ENCODE measurements at places on chromosomes 12 and 14.

GRCh38 chr14:73916324-73916723 is 29.7 kb downstream of the ZNF410 start:
- DNase-seq, result no peak

- DNase-seq, result no peak
These were observed 910 bp upstream of the SRP54 start for GRCh38 chr14:34981743-34982420.

- no peak for DNase-seq
These were observed 860.9 kb upstream of the MDGA2 start for GRCh38 chr14:48536318-48536717.

DNA sequence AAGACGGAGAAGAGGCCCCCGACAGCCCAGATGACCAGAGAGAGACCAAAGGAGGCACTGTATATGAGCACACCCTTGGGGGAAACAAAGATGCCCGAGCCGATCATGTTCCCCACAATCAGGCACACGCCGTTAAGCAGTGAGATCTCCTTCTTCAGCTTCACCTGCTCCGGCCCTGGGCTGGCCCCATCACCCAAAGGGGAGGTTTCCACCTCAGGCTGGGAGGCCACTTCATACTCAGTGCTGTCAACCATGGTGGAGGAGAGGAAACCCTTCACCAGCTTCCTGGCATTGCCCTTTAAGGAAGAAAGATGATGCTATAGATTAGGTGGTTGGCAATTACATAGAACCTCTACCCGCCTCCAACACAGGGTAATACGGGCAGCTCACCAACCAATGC is 2.1 kb downstream of the SLC7A7 start:
- DNase-seq, result no peak

DNA sequence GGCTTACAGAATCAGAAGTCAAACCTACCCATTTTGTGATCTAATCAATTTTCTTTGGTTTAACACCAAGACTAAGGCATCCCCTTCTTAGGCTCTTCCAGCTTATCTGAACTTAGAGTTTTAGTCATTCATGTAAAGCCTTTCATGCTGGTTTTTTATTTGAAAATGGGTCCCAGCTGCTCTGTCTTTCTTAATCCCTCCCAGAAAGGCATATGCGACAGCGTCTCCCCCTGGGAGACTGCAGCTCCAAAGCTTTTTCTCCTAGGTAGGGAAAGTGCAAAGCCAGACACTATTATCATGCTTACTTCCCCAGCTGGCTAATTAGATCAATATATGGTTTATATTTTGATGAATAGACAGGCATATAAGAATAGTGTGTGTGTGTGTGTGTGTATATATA is 96.6 kb upstream of the E2F7 start:
- DNase-seq, result no peak

DNA sequence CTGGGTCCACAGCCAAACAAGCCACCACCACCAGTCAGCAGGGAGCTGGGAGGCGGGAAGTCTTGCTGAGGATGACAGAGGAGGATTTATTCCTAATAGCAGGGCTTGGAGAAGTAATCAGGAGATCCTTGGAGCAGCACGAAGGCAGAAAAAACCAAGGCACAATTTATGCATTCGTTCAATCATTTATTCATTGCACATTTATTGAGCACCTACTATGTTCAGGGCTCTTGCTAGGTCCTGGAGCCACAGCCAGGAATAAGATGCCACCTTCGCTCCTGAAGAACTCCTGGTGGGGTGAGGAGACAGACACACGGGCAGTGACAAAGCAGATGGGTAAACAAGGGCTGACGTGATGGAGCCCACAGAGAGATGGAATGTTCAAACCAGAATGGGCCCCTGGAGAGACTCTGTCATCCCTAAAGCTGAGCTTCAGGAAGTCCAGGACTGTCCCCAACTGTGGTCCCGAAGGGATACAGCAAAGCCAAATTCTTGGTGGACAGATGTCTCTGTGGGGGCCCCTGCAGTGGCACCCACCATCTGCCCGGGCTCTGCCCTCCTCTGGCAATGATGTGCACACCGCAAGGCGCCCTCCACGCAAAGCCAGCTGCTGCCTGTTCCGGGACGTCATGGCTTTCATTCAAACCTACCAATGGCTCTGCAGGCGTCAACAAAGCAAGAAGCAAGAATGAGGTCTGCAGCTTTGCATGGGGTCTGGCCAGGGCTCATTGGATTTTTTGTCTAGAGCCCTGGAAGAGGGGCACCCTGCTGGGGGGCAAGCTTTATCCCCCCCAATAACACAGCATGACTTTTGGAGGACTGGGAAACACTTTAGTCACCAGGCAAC is 3.0 kb upstream of the TESC start:
- DNase-seq, result no peak

DNA sequence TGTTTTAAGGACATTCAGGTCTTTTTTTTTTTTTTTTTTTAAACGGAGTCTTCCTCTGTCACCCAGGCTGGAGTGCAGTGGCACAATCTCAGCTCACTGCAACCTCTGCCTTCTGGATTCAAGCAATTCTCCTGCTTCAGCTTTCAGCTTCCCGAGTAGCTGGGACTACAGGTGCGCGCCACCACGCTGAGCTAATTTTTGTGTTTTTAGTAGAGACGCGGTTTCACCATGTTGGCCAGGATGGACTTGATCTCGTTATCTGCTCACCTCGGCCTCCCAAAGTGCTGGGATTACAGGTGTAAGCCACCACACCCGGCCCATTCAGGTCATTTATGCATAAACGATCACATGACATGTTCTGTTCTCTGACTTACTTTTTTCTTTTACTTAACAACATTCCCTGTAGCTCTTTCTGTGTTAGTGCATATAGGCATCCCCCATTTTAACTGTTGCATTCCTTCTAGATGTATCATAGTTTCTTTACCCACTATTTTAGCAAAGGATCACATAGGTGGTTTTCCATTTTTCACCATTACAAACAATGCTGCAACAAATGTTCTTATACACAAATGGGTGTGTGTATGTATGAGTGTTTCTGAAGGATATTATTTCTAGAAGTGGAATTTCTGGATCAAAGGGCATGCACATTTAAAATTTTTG is 74.2 kb downstream of the ARF6 start:
- no peak for DNase-seq

GRCh38 chr12:59086126-59086525 is 165.8 kb upstream of the LRIG3 start:
- DNase-seq, result no peak

DNA sequence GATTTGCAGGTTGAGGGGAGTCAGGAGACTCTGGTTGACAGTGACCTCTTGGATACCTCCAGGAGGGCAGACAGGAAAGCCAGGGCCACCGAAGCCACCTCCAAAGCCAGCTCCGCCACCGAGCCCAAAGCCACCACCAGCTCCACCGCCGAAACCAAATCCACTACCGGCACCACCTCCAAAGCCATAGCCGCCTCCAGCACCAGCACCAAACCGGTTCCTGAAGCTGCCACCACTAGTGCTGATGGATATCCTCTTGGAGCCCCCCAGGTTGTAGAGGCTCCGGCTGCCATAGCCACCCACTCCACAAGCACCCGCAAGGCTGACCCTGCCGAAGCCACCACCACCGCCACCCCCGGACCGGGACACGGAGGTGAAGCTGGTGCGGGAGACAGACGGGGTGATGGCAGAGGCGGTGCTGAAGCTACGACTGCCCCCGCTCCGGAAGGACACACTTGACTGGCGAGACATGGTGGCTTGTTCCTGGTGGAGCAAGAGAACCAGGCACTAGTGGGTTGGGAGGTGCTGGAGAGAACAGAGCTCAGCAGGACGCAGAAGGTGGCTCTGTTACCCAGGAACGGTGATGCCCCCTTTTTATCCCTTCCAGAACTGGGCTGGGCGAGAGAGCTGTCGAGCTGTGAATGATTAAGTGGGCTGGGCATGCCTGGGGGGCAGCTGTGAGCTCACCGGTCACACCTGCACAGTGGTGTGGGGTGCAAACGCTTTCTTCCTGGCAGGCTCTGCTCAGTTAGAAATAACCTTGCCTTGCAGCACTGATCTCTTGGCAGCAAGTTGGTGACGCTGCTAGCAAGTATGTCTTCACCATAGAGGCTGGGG is at the start of gene KRT5:
TSS of gene KRT5 (minus strand) at position 569 of the 837 bp plus-strand sequence. CDS start at position 471, 98 bp downstream.
- DNase-seq, result no peak

- DNase-seq, result no peak
These were observed 14.7 kb downstream of the STON2 start for GRCh38 chr14:81385419-81385818.

DNA sequence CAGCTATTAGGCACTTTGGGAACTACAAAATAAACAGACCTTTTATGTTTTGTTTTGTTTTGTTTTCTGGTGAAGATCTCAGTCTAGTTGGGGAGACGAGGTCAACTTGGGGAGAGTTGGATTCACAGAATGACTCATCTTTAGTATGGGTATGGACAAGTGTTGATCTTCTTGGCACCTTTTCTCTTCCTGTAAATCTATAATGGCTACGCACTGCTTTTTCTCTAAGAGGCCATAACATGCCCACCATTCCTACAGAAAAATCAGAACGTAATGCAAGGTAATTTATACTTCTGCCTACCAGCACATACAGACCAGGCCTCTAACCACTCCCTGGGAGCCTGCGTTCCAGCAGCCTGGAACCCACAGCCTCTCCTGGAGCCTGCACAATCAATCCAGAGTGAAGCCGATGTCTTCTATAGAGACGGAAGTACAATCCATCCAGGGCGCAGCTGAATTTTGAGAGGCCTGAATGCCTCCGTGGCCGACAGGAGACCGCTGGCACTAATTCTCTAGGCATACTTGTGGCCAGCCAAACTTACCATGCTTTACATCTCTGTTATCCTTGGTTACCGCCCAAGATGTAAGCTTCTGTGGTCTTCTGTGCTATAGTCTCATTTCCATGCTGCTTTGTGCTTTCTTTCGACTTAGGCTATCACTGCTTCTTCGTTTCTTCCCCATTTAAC is 717 bp downstream of the PPHLN1 start:
- DNase-seq, result no peak

DNA sequence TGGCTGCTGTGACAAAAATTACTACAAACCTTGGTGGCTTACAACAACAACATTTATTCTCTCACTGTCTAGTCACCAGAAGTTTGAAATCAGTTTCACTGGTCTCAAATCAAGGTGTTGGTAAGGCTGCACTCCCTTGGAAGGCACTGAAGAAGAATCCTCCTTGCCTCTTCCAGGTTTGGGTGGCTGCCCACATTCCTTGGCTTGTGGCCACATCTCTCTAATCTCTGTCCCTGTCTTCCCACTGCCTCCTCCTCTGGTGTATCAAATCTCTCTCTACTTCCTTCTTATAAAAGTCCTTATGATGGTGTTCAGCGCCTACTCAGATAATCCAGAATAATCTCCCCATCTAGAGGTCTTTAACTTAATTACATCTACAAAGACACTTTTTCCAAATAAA is 31.0 kb downstream of the PLCZ1 start:
- no peak for DNase-seq

DNA sequence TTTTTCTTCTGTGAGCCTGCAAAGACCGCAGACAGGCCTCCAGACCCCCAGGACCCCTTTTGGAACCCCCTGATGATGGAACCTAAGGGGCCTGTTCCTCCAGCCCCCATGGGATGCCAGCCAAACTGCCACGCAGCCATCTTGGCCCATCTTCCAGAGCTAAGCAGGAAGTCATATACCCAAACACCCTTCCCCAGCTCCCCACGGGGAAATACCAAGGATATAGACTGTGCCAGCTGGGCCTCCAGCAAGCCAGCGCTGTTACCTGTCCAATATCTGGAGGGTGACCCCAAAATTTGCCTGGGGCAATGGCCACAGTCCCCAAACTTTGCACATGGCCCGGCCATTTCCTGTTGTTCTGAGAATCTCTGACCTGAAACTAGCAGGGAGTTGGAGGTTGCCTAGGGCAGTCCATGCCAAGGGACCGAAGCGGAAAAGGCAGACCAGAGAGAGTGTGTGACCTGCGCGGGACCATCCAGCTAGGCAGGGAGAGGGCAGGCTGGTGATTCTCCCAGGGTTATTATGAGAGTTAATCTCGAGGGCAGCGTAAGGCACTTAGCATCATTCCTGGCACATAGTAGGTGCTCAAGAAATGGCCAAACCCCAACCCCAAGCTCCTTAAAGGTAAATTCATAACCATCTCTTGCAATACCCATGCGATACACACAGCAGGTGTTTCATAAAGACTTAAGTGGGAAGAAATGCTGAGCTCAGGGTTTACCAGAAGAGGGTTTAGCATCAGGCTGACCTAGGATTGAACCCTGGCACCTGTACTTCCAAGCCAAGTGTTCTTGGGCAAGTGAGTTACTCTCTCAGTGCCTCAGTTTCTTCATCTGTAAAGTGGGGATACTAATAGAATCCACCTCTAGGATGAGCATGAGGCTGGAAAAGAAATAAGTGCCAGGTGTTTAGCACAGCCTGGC is 2.6 kb upstream of the RASAL1 start:
- DNase-seq, result no peak

DNA sequence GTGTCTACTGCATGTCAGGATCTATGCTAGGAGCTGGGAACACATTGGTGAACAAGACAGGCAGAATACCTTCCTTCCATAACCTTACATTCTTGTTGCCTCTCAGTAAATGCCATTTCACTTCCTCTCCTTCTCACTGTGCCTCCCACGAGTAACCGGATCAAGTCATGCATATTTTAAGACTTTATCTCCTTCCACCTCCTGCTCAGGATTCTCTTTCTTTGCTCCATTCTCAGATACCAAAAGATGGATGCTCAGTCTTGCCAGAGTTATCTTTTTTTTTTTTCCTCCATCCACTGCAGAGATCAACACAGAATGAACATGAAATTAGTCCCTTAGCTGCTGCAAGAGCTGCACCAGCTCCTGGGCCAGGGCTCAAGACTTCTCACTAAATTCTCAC is 20.0 kb upstream of the APPL2 start:
- no peak for DNase-seq

DNA sequence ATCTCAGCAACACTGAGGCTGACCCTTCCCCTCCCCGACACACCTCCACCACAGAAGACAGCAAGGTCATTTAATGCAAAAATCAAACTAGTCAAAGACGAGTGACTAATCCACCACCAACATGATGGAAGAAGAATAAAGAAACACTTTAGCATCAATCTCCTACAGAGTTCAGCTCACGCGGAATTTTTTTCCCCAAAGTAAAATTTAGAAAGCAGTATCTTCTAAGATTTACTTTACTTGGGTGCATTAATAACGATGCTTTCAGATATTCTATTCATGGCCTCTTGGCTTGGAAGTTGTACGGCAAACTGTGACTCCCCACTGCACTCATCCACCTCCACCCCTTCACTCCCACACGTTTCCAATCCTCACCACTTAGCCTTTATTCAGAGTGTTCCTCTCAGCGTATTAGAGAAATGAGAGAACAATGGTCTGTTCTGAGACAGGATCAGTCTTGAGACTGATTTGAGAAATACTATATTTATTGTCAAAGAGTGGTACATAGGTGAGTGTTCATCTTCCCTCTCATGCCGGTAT is 1.9 kb downstream of the EGLN3 start:
- no peak for DNase-seq

GRCh38 chr12:1851151-1851701 is 30.9 kb downstream of the LRTM2 start:
- DNase-seq, result no peak

- DNase-seq, result no peak
These were observed 22.0 kb downstream of the CD9 start for GRCh38 chr12:6222078-6222654.

- DNase-seq, result no peak
These were observed 603 bp upstream of the LRR1 start for GRCh38 chr14:49598189-49598484.
